NB4 (cell line): ENCODE measurements at places on chromosomes 6 and 20.
A peak's percentile ranks its signal among the peaks of the same experiment; 100 is the strongest.

DNA sequence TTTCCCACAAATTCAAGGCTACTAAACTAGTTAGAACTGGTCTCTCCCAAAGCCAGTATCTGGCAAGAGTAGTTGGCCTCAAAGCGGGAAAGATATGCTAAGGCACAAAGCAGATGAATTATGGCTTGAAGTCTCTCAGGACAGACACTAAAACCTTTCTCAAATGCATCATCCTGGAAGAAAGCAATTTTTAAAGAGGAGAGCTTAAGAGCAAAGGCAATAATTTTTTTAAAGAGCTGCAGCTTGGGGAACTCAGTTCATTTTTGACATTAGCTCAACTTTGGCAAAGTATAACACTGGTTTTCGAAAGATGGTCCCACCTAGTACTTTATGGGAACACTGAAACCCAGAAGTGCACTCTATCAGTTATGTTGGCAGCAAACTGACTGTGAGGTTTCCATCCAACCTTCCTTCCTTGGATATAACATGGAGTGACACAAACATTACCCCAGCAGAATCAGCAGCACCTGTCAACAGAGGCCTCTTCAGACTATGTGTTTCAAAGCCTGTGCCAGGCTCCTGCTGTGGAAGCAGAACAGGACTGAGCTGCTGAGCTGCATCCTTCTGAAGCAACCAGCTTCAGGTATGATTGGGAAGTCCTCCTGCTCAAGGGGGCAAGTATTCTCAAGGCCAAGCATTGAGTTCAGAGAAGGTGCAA, 852.3 kb upstream of the HS3ST5 start:
- DNase-seq: no peak

DNA sequence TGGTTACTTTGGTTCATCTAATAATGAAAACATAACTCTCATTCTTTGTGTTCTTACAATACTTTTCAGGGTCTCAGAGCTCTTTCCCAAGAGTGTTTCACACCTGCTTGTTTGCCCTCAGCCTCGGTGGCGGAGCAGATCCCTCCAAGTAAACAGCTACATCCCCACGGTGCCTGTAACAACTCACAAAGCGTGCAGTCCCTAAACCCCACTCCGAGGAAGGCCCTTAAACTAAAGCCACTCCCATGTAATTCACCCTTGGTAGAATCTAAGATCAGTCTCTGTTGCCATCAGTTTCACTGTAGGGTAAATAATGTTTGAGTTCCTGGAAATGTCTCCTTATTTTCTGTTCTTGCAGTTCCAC, 101.1 kb downstream of the TFAP2A start:
- DNase-seq: no peak

- DNase-seq: no peak
Observed at GRCh38 chr6:105644073-105644489, 241.2 kb upstream of the PREP start.

GRCh38 chr6:113293423-113293740, 563.8 kb upstream of the MARCKS start:
- DNase-seq: no peak

GRCh38 chr6:130958468-130958867, 104.6 kb downstream of the EPB41L2 start:
- no peak for DNase-seq

DNA sequence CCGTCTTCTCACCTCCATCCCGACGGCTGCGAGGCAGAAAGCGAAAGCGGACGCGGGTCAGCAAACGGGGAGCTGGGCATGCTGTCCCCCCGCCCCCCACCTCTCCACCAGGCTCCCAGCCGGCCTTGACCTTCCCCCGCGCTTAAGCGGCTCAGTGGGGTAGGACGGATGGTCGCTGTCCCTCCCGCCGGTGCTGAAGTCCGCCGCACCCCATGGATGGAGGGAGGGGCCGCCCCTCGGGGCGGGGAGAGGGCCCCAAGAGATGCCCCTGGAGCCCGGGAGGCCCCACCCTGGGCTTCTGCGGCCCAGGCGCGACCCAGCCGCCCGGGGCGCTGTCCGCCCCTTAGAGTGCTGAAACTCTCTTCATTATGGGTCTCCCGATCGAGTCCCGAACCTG, at the start of gene KCNB1:
TSS of gene KCNB1 (minus strand) at position 48 of the 397 bp plus-strand sequence. CDS start 188 bp downstream, outside the sequence.
- peak; percentile 76 for DNase-seq

DNA sequence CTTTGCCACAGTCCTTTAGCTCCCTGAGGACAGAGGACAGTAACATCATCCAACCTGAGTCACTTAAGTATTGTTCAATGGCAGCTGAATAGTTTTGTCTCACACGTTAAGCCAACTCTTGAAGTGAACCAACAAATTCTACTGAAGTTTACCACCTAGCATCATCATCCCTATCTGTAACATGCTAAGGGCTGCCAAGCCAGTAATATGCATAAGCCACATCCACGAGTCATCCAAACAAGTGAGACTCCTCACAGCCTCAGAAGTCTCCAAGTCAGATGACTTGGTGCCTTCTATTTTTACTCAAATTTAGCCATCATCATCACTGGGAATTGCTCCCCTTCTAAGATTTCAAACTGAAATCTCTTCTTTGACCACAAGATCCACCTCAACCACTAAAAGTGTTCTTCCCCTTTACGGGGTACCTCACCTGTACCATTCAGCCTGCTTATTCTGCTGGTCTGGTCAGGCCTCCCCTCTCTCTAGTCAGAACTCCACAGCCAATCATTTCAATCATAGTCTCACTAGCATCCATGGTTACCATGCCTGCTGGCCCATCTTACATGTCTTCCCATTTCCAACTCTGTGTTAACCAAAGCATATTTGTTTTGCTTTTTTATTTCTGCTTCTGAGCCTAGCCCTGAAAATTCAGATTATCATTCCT, 73.7 kb downstream of the DTNBP1 start:
- no peak for DNase-seq

DNA sequence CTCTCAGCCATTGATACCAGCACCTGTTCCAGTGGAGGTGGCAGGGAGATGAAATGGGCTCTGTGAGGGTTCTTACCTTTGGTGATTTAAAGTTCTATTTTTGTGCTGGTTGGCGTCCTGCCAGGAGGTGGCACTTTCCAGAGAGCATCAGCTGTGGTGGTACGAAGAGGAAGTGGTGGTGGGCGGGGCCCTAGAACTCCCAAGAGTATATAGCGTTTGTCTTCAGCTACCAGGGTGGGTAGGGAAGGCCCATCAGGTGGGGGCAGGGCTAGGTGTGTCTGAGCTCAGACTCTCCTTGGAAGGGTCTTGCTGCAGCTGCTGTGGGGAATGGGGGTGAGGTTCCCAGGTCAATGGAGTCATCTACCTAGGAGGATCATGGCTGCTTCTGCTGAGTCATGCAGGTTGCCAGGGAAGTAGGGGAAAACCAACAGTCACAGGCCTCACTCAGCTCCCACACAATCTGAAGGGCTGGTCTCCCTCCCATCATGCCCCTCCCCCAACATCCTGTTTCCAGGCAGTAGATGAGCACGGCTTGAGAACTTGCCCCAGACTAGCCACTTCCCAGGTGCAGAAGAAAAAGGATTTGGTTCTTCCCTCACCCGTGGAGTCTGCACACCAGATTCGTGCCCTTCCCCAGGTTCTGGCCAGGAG, 46.6 kb downstream of the MOXD1 start:
- DNase-seq: peak; percentile 60

- DNase-seq: no peak
Observed at GRCh38 chr6:163487606-163488005, 73.1 kb downstream of the QKI start.

GRCh38 chr6:79684876-79685275, 53.7 kb downstream of the SH3BGRL2 start:
- no peak for DNase-seq

- DNase-seq: no peak
Observed at GRCh38 chr20:10259166-10259565, 40.5 kb downstream of the SNAP25 start.

GRCh38 chr6:18990059-18990978, 603.2 kb downstream of the RNF144B start:
- peak; percentile 63 for DNase-seq

GRCh38 chr6:138145402-138145801, 16.3 kb upstream of the ARFGEF3 start:
- no peak for DNase-seq

GRCh38 chr20:50895111-50895830, 36.0 kb downstream of the ADNP start:
- no peak for DNase-seq

GRCh38 chr20:50957276-50957675, 1.1 kb downstream of the DPM1 start:
- DNase-seq: peak; percentile 18

DNA sequence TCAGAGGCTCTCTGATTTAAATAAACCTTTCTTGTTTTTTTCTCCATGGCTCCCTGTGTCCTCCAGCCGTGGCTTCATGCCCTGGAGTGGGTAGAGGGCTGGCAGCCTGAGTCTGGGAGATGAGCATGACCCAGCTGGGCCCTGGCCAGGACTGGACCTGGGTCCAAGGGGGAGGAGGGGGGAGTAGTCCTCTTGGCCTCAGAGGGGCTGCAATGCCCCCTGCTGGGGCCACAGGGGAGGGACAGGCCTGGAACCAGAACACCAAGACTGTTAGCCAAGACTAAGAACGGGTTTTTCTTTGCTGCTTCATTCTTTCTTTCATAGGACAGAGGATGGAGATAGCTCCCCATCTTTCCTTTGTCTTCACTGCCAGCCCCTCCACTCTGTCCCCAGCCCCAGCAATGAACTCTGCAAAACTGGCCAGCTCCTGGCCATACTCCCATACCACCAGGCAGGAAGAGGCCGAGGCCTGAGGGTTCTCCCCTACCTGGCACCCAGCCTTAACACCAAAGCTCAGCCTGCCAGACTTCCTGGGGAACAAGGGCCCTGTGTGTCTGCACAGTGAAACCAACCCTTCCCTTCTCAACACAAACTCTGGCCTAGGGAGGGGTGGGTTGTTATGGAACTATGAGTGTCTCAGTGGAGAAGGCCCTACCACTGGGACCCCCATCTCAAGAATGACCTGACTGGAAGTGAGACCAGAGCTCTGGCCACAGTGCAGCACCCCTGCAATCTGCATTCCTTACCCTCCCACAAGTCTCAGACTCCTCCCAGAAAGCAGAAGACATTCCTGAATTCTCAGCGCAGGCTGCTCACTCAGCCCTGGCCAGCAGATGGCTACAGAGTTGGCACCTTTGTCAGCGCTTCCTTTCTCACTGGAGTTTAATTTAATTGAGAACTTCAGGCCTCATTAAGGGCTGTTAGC, 11.0 kb downstream of the SLC29A1 start:
- peak; percentile 57 for DNase-seq

- DNase-seq: no peak
Observed at GRCh38 chr6:133648581-133648980, 240.3 kb upstream of the TCF21 start.
